GM12891 (cell line): ENCODE measurements at places on chromosomes 1 and 21.

- peak; percentile 8 for DNase-seq
Observed at GRCh38 chr1:175717610-175718540, 25.5 kb downstream of the TNR start.

- no peak for DNase-seq
Observed at GRCh38 chr1:236102611-236103010, 37.7 kb upstream of the NID1 start.

DNA sequence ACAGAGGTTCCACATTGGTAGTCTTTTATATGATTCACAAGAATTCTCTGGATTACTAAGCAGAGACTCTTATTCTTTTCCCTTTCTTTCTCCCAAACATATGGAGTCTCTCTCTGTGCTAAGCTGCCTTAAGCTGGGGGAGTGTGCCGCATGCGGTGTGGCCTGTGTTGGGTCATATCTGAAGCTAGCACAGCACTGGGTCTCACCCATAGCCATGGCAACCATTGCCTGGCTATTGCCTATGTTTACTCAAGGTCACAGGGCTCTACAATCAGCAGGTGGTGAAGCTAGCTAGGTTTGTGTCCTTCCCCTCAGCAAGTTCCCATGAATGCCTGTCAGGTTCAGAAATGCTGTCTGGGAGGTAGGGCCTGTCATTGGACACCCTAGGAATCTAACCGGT, 73.6 kb upstream of the ZRANB2 start:
- DNase-seq = no peak

DNA sequence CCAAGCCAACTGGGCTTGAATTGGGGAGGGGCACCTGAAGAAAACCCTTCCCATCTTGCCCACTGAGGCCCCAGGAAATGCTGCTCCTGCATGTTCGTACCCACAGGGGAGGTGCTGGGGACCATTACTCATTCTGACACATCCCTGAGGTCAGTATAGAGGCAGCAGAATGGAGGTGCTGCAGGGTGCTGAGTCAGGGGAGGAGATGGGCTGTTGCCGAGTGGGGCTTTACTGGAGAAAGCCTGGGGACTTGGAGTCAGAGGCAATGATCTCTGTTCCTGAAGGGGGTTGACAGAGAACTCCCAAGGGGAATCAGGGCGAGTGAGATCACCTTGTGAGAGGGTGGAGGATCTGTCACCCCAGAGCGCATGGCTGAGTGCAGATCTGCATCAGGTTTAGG, 40.2 kb upstream of the KCNA10 start:
- no peak for DNase-seq

DNA sequence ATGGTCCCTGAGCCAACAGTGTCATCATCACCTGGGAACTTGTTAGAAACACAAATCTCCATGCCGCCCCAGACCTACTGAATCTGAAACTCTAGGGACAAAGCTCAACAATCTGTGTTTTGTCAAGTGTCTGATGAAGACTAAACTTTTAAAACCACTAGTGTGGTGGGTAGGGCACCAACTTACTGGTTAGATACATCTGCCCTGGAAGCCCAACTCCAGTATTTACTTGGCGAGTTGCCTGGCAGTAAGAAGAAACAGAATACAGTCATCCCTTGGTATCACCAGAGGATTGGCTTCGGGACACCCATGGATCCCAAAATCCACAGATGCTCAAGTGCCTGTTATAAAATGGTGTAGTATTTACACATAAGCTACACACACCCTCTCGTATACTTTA, 367.9 kb upstream of the DUSP10 start:
- no peak for DNase-seq

- no peak for DNase-seq
Observed at GRCh38 chr1:233244183-233244582, 51.3 kb downstream of the PCNX2 start.

DNA sequence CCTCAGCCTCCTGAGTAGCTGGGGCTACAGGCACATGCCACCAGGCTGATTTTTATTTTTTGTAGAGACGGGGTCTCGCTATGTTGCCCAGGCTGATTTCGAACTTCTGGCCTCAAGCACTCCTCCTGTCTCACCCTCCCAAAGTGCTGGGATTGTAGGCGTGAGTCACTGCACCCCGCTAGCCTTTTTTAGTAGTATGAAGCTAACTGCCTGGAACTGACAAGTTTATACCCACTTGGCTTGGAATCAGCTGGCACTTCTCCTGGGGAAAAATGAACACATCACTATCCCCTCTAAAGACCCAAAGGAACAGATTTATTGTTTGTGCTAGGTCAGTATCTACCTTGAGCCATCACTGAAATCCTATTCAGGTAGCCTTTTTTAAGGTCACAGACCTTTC, 19.0 kb downstream of the TMEM63A start:
- no peak for DNase-seq

- DNase-seq = no peak
Observed at GRCh38 chr21:23356905-23357304, 2250.4 kb downstream of the MRPL39 start.

DNA sequence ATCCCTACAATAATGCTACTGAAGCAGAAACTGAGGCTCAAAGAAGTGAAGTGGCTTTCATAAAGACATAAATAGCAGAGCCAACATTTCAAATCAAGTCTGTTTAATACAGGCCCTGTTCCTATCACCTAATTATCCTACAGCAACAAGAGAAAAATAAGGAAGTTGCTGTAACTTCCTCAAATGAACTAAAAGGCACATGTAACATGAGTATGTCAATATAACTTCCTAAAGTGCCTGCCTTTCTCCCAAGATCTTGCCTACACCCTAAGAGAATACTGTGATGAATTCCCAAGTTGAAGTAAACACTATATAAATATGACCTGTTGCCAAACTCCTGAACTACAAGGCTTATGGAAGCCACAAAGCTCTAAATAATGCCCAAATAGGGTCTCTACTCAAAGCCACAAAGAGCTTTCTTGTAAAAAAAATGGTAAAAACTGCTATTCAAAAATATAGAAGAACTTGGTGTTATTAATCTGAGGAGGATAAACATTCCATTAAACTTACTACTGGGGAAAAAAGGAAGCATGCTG, 8.6 kb downstream of the BEND5 start:
- DNase-seq = no peak

DNA sequence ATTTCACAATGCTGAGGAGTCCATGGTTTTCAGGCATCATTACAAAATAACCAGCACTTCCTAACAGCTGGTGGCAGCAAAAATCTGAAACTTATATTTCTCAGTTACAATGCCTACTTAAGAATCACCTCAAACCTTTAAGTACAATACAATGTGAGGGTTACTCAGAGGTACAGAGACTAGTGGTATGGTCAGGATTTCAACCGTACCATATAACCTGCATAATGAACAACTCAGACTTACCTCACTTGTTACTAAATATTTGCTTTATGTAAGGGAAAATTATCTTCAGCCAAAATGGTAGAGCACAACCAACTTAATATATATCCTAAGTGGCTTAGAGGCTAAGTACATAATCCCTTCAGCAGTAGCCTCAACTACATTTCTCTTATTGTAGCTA, 344.5 kb downstream of the SMYD3 start:
- DNase-seq = no peak

DNA sequence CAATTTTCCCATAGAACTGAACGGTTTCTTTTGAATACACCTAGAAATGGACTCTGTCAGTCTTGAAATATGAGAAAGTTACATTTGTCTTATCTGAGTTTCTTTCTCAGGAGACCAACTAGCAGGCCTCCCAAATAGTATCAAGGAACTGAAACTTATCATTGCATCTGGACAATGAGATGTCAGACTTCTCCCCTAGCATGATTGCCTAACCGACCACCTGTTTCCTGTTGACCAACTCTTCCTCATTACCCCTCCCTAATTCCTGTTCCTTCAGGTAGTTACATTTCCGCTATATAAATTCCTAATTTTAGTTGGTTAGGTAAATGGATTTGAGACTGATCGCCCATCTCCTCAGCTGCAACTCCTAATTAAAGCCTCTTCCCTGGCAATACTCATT, 1587.3 kb downstream of the NCAM2 start:
- DNase-seq = no peak

DNA sequence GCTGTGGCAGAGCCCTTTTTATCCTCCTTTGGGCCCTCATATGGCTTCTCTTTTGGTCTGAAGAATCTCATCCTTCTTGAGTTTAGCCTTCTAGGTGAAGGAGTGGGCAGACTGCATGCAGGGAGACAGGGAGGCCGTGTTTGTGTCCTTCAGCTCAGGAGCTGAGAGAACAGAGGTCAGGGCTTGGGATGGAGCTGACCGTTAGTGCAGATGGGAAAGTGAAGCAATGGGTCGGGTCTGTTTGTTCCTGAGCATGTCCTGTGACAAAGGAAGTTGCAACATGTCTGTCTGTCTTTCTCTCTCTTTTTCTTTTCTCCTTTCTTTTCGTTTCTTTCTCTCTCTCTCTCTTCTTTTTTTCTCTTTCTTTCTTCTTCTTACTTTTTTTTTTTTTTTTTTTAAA, 14.9 kb downstream of the MAPKAPK2 start:
- no peak for DNase-seq

GRCh38 chr1:216119600-216119999, 303.6 kb downstream of the USH2A start:
- DNase-seq = no peak

- DNase-seq = no peak
Observed at GRCh38 chr1:222732216-222733159, 4.5 kb upstream of the FAM177B start.

GRCh38 chr1:61254634-61255357, 172.4 kb downstream of the NFIA start:
- no peak for DNase-seq

GRCh38 chr1:209505044-209505443, 78.5 kb upstream of the CAMK1G start:
- no peak for DNase-seq

GRCh38 chr1:17799642-17800041, 44.5 kb downstream of the ACTL8 start:
- DNase-seq = no peak

GRCh38 chr21:46078322-46078977, 19.5 kb upstream of the COL6A2 start:
- peak; percentile 12 for DNase-seq

DNA sequence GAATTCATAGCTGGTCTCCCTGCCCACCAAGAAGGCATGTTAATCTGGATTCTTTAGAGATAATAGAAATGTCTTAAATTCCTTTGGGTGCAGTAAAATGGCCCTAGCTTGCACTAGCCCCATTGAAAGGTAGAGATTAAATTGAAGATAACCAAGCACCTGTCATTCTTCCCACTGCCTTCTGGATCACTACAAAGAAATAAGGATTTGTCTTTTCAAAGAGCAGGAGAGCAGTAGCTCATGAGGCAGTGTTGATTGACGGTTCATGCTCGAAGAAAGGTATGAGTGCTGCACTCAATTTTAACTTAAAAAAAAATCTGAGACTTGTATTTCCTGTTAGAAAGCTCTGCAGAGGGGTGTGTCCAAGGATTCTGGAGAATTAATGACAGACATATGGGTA, 74.9 kb upstream of the F3 start:
- no peak for DNase-seq

- no peak for DNase-seq
Observed at GRCh38 chr1:230077436-230078213, 10.6 kb downstream of the GALNT2 start.

DNA sequence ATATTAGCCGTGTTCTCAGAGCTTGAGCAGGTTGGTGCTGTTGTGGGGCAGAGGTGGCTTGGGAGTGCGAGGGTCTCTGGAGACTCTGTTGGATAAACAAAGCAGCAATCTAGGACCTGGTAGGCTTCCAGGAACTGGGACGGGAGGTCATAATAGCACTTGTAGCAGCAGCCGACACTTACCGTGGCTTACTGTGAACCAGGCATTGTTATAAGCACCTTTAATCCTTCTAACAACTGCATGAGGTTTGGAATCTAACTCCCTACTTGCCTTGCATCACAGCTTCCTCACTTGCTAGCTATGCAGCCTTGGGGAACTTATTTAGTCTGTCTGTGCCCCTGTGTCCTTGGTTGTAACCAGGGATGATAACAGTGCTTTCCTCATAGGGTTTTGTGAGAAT, 94.9 kb downstream of the NAV1 start:
- no peak for DNase-seq

- no peak for DNase-seq
Observed at GRCh38 chr1:183363972-183364371, 54.2 kb downstream of the NMNAT2 start.

- no peak for DNase-seq
Observed at GRCh38 chr1:224333939-224334786, 4.2 kb upstream of the NVL start.

- no peak for DNase-seq
Observed at GRCh38 chr21:40386294-40386911, 460.6 kb downstream of the DSCAM start.

DNA sequence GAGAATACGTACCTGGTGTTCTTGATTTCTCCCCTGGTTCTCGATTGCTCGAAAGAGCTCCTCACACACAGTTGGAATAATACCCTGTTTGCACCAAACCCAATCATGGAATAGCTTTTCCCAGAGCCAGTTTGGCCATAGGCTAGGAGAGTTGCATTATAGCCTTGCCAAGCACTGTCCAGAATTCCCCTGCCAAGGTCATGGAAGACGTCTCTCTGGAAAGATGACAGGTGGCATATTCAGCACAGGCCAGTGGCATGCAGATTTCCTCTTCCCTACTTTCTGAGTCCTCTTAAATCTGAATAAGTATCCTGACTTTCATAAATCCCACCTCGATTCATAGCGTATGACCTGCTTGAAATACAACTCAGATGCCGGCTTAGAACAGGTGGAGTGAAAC, 96.5 kb downstream of the SCCPDH start:
- no peak for DNase-seq

- DNase-seq = peak; percentile 26
Observed at GRCh38 chr21:41133874-41134522, 34.0 kb upstream of the BACE2 start.

GRCh38 chr1:81590171-81590570, 210.6 kb upstream of the ADGRL2 start:
- no peak for DNase-seq

- no peak for DNase-seq
Observed at GRCh38 chr21:18157406-18157805, 87.2 kb upstream of the CHODL start.

- no peak for DNase-seq
Observed at GRCh38 chr1:239805851-239806772, 285.6 kb upstream of the FMN2 start.

DNA sequence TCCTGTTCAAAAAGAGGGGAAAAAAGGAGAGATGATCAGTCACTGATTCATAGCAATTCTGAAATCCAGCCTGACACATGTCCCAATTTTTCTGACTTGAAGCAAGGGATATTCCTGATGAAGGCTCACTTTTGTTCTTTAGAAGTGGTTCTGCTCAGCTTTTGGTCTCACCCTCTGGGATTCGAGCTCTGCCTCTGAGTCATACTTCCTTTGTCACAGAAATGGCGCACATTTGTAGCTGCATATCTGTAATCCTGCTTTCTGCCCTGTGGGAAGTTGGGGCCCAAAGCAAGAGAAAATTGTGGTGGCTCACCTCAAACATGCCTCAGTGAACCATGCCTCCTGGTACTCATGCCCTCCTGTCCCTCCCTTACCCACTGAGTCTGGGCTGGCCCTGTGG, 22.3 kb upstream of the FAM78B start:
- DNase-seq = no peak
